ENCODE measurements at places on chromosomes 16 and 17.

DNA sequence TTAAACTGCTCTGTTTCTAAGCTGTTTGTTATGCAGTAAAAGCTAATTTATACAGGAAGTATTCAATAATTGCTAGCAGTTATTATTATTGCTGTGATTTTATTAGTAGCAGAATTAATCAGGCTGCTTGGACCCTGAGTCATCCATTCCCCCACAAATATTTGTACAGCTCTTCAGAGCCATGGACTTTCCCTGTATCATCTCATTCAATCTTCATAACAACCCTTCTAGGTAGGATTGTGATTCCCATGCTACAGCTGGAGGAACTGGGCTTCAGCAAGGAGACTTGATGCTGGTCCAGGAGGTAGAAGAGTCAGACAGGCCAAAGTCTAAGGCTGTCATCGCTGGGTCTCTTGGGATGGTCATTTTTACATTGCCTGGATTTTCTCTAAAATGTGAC is 208.3 kb downstream of the C16orf95 start:
- DNase-seq = no peak

- no peak for DNase-seq
Measured at GRCh38 chr17:4900231-4901107, 1.1 kb downstream of the C17orf107 start.

GRCh38 chr17:81267390-81268067 is 27.6 kb downstream of the SLC38A10 start:
- DNase-seq = no peak

GRCh38 chr17:34485999-34486398 is 93.4 kb upstream of the TMEM132E start:
- no peak for DNase-seq

DNA sequence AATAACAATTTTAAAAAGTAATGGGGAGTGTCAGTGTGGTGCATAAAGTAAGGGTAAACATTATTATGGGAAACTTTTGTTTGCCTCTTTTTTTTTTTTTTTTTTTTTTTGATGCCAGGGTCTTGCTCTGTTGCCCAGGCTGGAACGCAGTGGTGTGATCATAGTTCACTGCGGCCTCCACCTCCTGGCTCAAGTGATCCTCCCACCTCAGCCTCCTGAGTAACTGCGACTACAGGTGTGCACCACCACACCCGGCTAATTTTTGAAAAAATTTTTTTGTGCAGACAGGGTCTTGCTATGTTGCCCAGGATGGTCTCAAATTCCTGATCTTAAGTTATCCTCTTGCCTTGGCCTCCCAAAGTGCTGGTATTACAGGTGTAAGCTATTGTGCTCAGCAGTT is 10.7 kb downstream of the TAOK1 start:
- DNase-seq = no peak

DNA sequence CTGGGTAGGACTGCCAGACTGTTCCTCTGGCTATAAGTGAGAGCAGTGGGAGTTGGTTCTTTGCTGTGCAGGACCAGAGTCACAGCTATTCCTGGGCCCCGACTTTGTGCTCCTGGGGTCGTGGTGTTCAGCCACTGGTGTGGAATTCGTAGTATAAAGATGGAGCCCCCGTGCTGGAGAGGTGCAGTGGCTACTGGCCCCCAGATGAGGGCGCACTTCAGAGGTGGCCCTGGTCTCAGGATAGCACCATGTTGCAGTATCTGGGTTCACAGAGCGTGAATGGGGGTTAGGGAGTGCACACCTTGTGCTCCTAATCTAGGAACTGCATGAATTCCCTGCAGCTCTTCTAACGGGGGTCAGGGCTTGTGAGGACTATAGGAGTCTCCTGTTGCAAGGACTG is 21.1 kb downstream of the TANC2 start:
- no peak for DNase-seq

- DNase-seq = no peak
Measured at GRCh38 chr17:38434178-38434665, 6.0 kb downstream of the ARHGAP23 start.

DNA sequence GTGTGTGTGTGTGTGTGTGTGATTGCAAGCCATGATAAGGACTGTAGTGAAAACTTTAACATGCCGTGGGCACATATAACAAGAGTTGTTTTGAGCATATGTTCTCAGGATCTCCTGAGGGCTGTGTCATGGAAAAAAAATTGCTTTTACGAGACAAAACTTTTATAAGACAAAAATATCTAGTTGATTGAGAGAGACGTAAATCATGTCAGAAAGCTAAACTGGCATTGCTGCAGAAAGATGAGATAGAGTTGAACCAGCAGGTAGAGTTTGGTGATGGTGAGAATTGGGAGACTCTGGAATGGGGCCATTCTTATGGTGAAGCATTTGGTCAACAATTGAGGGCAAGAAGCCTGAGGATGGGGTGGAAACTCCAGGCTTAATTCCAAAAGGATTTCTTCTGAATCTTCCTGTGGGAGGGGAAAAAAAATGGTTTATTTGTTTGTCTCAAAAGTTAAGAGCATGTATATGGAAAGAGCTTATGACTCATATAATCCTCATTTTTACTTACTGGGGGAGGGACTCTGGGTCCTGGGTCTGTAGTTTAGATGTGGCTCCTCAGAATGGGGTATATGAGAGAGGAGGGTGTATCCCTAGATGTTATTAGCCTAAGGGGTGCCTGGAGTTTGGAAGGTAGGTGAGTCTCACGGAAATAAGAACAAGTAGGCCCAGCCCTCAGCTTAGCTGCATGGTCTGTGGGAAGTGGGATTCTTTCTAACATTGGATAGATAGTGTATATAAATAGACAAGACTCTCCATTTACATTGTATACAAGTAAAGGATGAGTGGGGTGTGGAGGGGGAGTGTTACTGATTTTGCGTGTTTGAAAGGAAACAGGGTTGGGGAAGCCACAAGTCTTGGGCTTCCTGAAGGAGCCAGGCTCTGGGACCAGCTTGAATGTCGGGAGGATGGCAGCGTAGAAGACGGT is 7.1 kb downstream of the MINK1 start:
- no peak for DNase-seq

DNA sequence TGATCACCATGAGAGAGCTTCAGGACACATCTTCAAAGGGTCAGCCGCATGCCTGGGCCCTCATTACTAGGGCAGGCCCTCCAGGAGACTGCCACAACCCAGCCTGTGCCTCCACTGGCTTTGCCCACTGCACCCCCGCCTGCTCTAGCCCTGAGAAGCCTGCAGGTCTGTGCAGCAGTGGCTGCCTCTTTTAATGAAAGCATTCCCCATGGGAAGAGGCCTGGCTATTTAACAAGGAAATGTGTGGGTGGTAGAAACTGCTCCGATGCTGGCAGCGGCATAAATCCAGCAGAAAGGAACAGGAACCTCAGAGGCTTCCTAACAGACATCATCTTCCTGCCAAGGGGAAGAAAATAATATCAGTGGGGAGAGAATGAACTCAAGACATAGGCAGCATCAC is 375 bp upstream of the KRT32 start:
- no peak for DNase-seq

GRCh38 chr17:74390680-74391653 is 23.7 kb downstream of the GPR142 start:
- DNase-seq = no peak

GRCh38 chr16:82181461-82182185 is 11.6 kb upstream of the MPHOSPH6 start:
- no peak for DNase-seq

- no peak for DNase-seq
Measured at GRCh38 chr16:85829171-85829719, 29.8 kb downstream of the COX4I1 start.

DNA sequence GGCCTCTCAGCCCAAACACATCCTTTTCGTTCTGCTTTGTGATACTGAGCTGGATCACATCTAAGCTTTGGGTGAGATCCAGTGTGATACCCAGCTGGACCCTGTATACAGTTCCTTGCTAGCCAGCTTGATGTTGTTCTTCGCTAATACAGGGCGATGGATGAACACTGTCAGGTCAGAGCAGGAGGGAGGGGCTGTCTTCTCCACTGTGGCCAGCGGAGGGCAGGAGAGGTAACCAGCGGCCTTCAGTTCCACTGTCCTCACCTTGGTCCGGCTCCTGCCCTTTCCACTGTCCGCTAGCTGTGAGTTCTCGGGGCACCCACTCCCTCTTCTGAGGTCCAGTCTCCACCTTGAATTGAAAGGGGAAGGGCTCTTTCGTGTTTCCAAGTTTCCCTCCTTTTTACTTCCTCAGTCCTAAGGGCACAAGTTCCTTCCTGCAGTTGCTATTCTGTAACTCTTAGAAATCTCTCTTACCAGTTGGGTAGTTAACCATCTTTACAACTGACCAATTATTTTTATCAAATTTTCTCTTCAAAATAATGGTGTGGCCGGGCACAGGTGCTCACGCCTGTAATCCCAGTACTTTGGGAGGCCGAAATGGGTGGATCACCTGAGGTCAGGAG is 3.0 kb upstream of the ZNF213 start:
- DNase-seq = no peak

DNA sequence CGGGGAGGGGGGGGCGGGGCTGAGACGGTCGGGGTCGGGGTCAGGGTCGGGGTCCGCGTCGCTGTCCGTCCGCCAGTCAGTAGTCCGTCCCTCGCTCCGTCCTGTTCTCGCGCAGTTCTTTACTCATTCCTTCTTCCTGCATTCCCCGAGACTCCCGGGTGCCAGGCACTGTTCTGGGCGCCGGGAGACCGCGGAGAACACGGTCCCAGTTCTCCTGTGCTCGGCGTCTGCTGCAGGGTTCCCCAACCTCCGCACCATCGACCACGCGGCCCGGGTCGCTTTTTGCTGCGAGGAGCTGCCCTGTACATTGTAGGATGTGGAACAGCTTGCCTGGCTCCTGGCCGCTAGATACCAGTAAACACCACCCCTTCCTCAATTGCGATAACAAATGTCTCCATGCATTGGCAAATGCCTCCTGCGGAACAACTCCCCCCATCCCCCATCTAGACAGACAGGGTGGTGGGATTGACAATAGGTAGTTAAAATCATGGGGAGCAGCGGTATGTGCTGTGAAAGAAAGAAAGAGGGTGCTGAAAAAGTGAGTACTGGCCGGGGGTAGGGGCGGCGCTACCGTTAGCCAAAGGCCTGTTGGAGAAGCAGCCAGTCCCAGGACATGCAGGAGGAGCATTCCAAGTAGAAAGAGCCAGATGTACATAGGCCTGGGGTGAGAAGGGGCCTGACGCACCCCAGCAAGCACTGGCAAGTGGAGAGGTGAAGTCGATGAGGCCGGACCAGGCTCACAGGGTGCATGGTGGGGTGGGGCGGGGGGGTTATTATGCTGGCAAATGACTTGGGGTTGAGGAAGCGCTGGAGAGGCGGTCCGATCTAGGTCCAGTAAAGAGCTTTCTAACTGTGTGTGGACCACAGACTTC is 631 bp downstream of the TRAF7 start:
- no peak for DNase-seq

DNA sequence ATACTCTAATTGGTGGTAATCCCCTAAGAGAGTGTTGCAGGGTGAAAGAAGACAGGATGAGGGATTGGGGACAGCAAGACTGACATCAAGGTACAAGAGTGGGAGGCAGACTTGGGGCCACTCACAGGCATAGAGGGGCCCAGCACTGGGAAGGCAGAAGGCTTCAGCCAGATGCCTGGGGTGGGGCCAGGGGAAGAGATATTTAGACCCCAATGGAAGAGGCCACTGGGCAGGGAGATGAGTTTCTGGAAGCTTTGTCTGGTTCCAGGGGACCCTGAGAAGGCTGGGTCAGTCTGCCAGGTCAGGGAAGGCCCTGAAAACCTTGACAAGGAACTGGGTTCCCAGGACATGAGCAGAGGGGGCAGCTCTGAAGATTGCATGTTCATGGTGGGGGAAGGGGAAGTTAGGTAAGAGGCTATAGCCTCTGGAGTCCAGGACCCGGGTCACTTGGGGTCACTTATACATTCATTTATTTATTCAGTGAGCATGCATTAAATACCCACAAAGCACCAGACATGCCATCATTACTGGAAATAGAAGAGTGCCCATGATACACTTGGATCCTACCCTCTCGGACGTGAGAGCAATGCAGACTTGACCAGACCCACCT is 92.9 kb downstream of the TMEM132E start:
- DNase-seq = no peak

- no peak for DNase-seq
Measured at GRCh38 chr17:80503921-80504320, 27.5 kb upstream of the NPTX1 start.

DNA sequence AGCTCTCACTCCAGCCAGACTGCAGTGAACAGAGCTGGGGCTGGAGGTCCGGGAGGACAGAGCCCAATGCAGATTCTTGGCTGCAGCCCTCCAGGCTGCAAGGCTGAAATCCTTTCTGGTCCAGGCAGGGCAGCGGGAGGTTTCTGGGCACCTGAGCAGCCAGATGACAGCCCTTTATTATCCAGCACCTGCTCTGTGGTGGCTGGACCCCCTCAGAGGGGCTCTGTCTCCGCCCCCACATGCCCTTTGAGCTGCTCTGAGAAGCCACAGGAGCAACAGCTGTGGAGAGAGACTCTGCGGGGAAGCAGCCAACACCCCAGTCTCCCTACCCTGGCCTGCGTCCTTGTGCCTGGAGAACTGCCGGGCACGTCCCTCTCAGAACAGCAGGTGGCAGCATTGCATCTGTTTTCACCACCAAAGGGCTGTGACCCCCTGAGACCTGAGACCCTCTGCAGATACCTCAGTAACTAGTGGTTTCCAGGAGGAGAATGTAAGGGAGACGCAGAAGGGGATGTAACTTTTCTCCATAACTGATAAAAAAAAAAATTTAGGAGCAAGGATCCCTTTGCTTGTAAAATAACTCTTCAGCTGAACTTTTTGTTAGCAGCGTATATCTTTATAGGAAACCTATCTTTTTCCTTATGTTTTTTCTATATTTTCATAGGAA is 3.7 kb upstream of the CNP start:
- DNase-seq = no peak

DNA sequence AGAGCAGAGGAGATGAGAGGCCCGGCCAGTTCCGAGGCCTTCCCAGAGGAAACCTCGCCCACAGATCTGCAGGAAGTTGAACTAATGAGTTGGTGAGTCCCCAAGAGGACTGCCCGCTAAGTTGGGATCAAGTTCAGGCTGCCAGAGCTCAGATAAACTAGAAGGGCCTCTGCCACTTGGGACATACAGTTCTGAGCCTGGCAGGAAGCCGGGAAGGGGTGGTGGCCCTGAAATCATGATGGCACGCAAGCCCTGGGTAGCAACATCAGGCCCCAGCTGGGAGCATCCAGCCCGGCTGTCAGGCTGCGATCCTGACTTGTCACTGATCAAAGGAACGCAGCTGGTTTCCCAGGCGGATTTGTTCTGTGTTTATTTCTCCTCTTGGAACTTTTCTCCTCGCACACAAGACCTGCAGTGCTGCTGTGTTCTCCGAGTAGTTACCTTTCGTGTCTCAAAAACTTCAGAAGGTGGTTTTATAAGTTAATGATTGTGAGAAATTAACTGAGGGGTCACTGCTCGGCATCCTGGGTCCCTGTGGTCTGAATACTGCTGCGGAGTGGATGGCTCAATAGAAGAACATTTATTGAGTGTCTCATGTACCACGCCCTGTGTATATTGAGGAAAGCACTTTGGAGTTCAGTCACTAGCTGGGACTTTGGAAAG is 8.0 kb upstream of the WFDC1 start:
- DNase-seq = no peak

Data from BJ (cell line).